Foreskin melanocyte (primary cell): ENCODE measurements at places on chromosomes 7 and 10.
A peak's percentile ranks its signal among the peaks of the same experiment; 100 is the strongest.

DNA sequence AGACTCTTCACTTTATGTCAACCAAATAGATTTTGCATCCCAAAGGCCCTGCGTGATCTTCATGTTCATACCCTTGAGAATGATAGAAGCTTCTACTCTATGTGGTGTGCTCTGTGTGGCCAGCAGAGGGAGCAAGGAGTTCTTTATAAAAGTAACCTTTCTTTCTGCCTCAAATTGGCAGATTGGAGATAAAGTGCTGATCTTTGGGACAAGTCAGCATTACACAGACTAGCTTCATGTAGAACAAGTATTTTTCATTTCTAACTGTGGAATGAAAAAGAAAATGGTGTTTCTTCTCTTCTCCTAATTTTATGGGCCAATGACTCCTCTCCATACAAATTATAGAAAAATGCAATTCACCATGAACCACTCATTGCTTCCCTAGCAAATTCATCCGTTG is 1214.1 kb downstream of the SORCS1 start:
- DNase-seq, result no peak

GRCh38 chr7:45075871-45076796 is 12.6 kb downstream of the NACAD start:
- no peak for DNase-seq

GRCh38 chr10:103449208-103450144 is 2.7 kb downstream of the CALHM2 start:
- no peak for DNase-seq

DNA sequence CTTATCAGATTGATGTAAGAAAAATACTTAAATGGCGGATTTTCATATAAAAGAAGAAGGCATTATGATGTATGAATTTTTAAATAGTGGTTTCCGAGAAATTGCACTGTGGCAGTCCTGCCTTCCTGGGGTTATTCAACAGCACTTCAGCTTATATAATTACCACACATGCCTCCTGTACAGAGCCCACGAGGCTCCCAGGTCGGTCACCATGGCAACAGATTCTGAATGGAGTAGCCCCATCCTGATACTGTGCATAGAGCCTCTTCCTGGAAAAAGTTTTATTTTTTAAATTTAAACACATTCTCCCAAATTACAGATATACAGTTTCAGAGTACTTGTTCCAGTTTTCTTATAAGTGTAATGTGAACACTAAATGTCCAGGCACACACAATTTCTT is 15.9 kb upstream of the ASB4 start:
- DNase-seq, result no peak

DNA sequence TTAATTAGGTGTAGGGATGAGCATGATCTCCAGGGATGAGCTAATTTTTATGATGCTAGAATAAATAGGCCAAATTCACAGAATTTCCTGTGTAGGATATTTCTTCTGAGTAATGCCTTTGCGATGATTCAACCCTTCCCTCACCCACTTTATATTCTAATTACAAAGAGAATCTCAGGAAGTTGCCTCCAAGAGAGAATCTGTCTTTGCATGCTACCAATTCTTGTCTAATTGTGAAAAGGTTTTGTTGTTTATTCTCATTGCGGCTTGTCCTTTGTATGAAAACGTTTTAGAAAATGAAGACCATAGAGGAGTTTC is 6.3 kb downstream of the C7orf57 start:
- peak; percentile 76 for DNase-seq

GRCh38 chr7:27053153-27053552 is 42.6 kb downstream of the HOXA1 start:
- DNase-seq, result no peak

GRCh38 chr7:157493776-157494175 is 157.0 kb downstream of the DNAJB6 start:
- no peak for DNase-seq

DNA sequence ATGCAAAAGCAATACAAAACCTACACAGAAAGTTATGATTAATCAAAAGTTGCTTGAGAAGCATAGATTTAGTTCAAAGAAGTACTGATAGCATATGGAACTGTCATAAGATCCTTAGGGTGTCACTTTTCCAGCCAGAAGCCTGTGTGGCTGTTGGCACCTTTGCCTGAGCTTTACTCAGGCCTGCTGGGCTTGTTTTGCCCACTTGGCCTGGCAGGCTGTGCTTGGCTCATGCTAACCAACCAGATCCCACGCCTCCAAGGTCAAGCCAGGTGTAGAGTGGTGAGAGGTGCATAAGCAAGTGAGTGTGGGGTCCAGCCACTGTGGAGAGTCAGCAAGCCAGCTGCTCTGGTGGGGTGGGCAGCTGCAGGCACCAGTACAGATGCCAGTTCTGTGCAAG is 12.0 kb upstream of the LIPA start:
- DNase-seq, result no peak

DNA sequence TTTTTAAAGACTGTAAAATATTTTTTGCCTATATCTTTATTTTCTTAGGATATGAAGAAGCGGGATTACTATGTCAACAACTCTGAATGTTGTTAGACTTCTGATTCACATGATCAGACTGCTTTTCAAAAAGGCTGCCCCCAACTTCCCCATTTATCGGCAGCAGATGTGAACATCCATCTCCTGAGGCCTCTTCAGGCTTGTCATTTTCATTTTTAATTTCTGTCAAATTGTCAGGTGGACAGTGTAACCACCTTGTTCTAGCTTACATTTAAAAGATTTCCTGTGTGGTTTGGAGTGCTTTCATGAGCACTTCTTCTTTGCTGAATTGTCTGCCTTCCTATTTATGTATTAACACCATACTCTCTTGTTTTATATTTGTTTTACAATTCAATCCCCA is 78.8 kb upstream of the GSDME start:
- DNase-seq, result no peak

GRCh38 chr7:24406053-24406788 is 122.2 kb downstream of the NPY start:
- no peak for DNase-seq

- DNase-seq, result no peak
Measured at GRCh38 chr7:27177795-27178320, 3.7 kb upstream of the HOXA10 start.

- DNase-seq, result peak; percentile 28
Measured at GRCh38 chr7:142516038-142516501, 233.2 kb upstream of the PRSS1 start.

GRCh38 chr7:138886501-138886917 is 88.5 kb upstream of the ATP6V0A4 start:
- DNase-seq, result peak; percentile 76

DNA sequence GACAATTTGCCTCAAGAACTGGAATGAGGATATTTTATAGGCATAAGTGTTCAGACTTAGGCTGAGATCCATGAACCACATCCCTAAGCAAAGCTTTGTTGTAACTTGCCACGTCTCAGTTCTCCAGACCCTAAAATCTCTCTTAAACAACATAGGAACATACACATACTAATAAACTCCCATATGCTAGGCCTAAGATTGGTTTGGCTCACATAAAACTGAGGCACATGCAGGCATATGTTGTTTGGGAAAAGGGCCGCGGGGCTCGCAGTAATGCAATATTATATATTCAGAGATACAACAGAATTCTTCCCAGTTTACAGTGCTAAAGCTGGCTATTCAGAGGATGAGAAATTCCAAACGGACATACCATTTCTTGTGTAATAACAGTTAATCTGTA is 61.0 kb downstream of the DOCK4 start:
- no peak for DNase-seq

DNA sequence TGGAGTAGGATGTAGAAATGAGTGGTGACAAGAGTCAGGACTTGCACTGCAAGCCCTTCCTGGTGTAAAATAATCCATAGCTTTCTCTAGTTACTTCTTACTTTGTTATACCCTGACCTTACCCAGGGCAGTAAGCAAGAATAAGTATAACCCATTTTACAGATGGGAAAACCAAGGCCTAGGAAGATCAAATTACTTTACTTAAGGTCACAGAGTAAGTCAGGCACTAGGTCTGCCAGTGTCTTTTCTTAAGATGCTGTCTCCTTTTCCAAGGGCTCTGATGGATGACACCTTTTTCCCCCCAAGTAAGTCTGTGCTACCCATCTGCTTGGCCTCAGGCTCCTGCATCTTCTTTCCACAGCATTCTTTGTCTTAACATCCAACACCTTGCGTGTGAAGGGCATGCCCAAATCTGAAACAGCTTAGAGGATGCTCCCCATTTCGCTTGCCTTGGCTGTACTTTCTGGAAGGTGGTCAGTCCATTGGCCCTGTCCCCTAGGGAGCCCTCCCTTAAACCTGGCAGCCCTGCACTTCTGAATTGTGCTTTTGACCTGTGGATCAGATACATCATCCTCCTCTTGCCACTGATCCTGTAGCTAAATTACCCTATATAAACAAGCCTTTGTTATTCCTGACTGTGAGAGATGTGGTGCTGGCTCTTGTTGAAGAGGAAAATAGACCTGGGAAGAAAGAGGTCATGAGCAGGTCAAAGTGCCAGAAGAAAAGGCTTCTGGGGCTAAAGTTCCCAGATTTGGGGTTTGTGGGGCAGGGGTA is 168.6 kb downstream of the LRMDA start:
- DNase-seq, result no peak

- DNase-seq, result no peak
Measured at GRCh38 chr10:19431622-19432351, 383.2 kb downstream of the MALRD1 start.

DNA sequence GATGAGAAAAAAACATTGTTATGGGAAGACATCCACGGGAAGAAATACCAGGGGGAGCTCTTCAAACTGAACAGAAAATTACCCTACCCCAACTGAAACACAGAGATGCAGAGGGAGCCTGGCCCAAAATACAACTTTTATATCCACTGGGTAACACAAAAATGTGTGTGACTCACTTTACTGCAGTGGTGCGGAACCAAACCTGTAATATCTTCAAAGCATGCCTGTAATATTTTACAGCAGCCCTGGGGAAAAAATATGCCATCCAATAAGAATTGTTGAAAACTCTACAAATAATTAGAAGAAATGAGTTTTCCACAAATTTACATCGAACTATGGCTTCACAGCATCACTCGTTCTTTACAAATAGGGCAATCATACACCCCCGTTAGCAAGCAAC is 49.8 kb upstream of the SRRM3 start:
- DNase-seq, result no peak

DNA sequence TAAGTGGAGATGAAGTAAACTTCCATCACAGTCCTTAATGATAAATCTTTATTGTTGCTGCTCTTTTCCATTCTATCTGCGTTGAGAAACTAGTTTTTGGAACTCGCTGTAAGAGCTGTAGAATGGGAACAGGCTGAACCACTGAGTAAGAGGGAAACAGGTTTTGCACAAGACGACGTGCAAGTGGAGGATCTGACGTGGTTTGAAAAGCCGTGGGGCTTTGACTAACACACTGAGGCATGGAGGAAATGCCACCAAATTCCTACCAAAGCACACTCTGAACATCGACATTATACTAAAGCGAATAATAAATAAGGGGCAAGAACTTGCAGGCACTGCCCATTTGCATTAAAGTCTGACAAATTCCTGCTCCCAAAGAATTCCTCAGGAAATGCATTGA is 160.6 kb downstream of the KLF6 start:
- DNase-seq, result peak; percentile 26

- no peak for DNase-seq
Measured at GRCh38 chr7:149721084-149721601, 52.2 kb downstream of the ZNF467 start.

GRCh38 chr7:135316648-135317313 is 83.1 kb downstream of the STRA8 start:
- no peak for DNase-seq

- no peak for DNase-seq
Measured at GRCh38 chr10:123009105-123009820, 457 bp downstream of the ACADSB start.

- DNase-seq, result no peak
Measured at GRCh38 chr10:18340496-18341051, 200.3 kb downstream of the CACNB2 start.

GRCh38 chr7:56009695-56010094 is 41.5 kb downstream of the PSPH start:
- peak; percentile 57 for DNase-seq

- no peak for DNase-seq
Measured at GRCh38 chr7:73905360-73905759, 44.4 kb downstream of the TMEM270 start.

DNA sequence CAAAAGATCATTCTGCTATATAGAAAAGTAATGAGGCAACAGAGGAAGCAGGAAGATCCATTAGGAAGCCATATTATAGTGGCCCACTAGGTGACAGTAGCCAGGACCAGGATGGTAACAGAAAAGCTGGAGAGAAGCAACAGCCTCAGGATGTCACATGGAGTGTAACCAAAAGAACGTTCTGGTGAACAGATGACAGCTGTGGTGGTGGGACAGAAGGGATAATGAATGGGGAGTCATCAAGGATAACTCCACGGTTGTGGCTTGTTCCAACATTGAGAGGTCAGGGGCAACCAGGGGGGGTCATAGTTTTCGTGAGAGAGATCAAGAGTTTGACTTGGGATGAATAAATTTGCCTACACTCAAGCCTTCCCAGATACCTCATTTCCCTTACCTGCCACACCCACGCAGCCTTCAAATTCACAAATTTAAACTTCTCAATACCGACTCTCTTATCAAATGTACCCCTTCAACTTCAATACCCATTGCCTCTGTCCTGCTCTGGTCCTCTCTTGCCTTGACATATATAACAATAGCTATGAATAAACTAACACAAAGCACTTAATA is 9.3 kb downstream of the TBL2 start:
- DNase-seq, result no peak

DNA sequence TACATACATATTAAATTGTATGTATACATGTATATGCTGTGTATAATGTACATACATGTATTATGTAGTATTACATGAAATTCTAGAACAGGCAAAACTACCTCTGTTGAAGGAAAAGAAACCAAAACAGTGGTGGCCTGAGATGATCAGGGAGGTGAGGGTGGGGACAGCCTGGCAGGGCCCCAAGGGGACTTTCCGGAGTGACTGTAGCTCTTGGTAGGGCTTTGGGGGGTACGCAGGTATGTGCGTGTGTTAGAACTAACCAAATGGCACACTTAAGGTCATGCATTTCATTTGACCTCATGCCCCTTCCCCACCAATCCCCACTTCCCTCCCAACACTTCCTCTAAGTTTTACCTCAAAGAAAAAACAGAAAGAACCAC is 31.3 kb downstream of the CTBP2 start:
- DNase-seq, result no peak

DNA sequence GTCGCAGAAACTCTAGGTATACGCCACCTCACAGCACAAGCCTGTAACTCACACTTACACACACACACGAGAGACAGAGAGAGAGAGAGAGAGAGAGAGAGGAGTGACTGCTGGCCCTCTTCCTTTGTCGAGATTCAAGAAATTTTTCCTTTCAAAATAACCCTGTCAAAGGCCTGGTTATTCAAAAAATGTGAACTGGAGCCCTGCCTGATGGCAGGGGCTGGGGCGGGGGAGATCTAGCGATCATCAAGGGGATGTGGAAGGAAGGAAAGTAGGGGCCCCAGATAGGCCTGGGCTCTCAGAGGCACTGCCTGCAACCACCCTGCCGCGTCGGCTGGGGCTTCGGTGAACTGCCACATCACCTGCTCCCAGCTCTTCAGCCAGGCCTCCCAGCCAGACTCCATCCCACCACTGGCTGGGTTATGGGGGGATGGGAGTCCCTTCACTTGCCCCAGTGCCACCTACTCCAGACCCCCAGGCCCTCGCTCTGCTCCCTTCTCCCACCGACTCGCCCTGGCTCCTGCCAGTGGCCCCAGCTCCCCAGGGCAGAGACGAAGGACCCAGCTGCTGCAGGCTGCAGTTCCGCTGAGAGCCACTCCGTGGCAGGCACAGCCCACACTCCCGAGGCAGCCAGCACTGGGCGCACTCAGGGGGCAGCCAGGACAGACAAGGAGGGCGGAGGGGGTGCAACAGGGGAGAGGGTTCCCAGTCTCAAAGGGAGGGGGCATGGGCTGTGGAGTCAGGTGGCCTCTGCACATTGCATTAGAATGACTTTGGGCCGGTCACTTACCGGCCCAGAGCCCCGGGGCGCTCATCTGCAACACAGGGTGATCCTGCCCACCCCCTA is 15.3 kb downstream of the KCNH2 start:
- no peak for DNase-seq
